Caco-2 (cell line): ENCODE measurements at places on chromosomes 3 and 15.

DNA sequence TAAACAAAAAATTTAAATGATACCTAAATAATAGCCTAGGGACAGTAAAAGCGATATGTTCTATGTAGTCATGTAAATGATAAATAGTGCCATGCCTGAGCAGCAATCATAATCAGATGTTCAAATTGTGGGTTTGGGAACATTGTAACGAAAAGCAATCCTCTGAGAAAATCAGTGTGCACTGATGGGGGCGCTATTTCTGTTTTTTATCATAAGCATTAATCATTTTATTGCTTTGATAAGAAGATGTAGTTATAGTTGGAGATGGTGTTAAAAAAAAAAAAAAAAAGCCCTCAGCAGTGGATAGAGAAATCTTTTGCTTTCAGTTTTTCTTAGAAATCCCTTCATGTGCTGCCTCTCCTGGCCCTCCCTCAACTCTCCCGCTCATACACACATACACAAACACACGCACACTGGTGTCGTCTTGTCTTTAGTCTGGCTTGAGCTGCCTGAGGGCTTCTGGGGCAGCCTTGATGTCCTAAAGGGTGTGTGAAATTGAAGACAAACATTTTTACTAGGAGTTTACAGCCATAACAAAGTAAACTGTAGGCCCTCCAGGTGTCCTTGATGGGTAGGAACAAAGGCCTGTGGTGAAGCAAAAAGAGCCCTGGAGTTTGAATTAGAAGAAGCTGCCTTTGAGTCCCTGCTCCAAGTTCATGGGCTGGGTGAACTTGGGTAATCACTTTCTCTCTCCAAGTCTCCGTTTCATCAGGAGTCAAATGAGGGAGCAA, 428.1 kb downstream of the SOX2 start:
- no peaks in the 10 kb centered on the region for H3K27me3 ChIP-seq
- H3K4me3 ChIP-seq, result no peak overlapping the region
- H3K4me1 ChIP-seq, result peaks cover 8% of the 10 kb centered on the region; the same call in 1 of the 2 replicates
- H3K27ac ChIP-seq, result no peak overlapping the region
- no peaks in the 10 kb centered on the region for H3K36me3 ChIP-seq
- peak; percentile 39 for DNase-seq

DNA sequence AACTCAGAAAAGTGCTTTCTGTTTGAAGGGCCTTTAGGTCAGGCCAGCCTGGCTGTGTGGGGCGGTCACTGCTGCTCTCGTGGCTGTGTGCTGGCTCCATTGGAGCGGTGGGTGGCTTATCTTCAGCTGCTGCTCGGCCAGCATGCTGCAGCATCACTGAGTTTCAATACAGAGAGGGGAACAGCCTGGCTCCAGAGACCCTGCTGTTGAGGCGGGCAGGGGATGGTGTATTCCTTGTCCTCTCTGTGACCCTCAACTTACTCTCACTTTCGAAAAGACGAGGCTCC, 248.5 kb upstream of the ONECUT1 start:
- no peak overlapping the region for H3K4me3 ChIP-seq
- H3K27ac ChIP-seq, result no peak overlapping the region

DNA sequence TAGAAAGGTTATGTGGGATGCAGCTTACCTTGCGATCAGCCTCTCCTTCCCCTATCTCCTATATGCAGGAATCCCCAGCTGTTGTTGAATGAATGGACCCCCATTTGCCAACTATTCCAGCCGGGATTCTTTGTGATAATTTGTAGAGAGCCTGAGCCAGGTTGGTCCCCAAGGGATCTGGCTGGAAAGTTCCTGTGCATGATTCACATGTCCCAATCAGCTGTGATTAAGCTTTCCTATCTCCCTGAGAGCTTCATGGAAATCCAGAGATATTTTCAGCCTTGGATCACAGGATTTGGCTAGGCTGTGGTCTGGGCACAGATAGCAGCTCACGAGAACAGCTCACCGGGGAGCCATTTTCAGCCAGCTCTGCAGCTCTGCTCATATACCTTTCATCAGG, 76.7 kb downstream of the ARNT2 start:
- H3K27me3 ChIP-seq, result no peaks in the 10 kb centered on the region
- H3K27ac ChIP-seq, result no peak overlapping the region
- no peaks in the 10 kb centered on the region for H3K36me3 ChIP-seq
- peaks cover 10% of the 10 kb centered on the region; the same call in 1 of the 2 replicates for H3K4me1 ChIP-seq
- H3K4me3 ChIP-seq, result no peak overlapping the region

DNA sequence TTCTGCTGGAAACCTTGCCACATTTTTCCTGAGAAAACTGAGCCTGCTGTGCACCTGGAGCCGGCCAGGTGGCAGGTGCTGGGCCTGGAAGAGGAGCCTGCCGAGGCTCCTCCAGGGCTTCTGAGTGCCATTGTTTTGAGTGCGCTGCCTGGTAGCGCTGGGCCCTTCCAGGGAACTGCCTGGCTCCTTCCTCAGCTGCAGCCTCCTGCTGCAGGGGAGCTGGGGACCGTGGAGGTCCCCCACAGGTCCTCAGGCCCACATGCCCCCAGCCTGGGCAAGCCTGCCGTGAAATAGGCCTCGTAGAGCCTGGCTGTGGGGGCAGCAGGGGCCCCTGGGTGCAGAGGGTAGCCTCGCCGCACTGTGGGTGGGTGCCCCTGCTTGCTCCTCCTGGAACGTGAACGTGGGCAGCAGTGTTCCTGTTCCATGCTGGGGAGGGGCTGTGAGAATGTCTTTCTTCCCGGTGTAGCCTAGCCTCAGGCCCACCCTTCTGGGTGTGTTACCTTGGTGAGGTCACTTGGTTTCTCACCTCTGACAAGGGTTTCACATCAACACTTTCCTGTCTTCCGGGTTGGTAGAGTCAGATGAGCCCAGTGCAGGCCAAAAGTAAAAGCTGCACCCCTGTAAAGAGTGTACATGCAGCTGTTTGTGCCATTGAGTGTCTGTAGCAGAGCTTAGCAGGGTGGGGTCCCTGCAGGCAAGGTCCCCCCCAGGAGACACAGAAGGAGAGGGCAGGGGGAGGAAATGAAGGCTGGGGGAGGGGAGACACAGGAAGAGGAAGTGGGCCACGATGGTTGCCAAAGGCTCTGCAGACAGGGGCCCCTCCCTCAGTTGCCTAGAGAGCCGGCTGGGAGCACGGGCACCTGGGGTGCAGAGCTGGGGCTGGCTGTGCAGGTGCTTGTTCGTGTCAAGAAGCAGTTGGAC, 34.5 kb downstream of the KLF13 start:
- H3K27ac ChIP-seq, result no peak overlapping the region
- H3K27me3 ChIP-seq, result no peaks in the 10 kb centered on the region

- no peaks in the 10 kb centered on the region for H3K27me3 ChIP-seq
- no peaks in the 10 kb centered on the region for H3K36me3 ChIP-seq
- H3K4me3 ChIP-seq, result no peak overlapping the region
Measured at GRCh38 chr3:17508180-17508752, 234.2 kb downstream of the TBC1D5 start.

GRCh38 chr3:159146856-159147435, 345.1 kb downstream of the MFSD1 start:
- H3K27ac ChIP-seq, result no peak overlapping the region
- no peaks in the 10 kb centered on the region for H3K27me3 ChIP-seq
- no peak overlapping the region for H3K4me3 ChIP-seq
- DNase-seq, result no peak
- no peaks in the 10 kb centered on the region for H3K36me3 ChIP-seq

DNA sequence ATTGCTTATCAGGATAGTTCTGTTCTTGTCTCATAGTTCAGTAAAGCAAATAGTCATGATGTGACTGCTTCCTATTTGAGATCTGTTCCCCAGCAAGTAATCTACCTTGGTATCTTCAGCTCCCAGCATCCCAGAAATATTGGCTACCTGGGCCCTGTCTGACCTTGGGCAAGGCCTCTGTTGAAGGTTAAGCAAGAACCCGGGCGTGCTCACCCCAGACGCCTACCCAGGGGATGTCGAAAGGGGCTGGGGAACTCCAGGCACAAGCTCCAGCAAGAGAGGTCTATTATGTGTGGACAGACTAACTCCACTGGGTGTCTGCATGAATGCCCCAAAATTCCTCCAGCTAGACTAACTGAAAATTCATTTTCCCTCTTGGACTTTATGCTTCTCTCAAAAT, 37.3 kb upstream of the IGF1R start:
- no peak overlapping the region for H3K27ac ChIP-seq
- H3K4me1 ChIP-seq, result peaks cover 10% of the 10 kb centered on the region
- no peaks in the 10 kb centered on the region for H3K27me3 ChIP-seq
- no peak overlapping the region for H3K4me3 ChIP-seq
- H3K36me3 ChIP-seq, result no peaks in the 10 kb centered on the region
- no peak for DNase-seq

DNA sequence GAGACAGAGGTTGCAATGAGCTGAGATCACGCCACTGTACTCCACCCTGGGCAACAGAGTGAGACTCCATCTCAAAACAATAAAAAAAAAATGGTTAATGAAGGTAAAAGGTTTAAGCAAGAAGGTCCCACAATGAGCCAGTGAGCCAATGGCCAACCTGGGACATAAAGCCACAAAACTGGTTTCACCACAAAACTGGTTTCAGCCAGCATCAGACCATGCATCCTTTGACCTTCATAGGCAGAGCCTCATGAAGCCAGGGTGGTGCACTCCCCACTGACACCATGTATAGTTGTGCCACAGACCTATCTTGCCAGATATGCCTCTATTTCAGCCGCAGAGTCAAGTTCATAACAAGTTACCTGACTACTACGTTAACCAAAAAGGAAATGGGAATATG, 41.9 kb downstream of the SCAP start:
- peaks cover 4% of the 10 kb centered on the region for H3K36me3 ChIP-seq
- peak overlapping the region; percentile 22 for H3K27ac ChIP-seq
- DNase-seq, result peak; percentile 54
- no peak overlapping the region for H3K4me3 ChIP-seq

- H3K27ac ChIP-seq, result no peak overlapping the region
- H3K27me3 ChIP-seq, result no peaks in the 10 kb centered on the region
- no peak for DNase-seq
- no peaks in the 10 kb centered on the region for H3K4me1 ChIP-seq
- H3K4me3 ChIP-seq, result no peak overlapping the region
Measured at GRCh38 chr3:176611703-176612102, 585.6 kb downstream of the TBL1XR1 start.

- no peaks in the 10 kb centered on the region for H3K27me3 ChIP-seq
- H3K4me3 ChIP-seq, result no peak overlapping the region
- no peak for DNase-seq
Measured at GRCh38 chr15:85307687-85308045, 72.7 kb upstream of the AKAP13 start.

GRCh38 chr3:187150599-187150998, 11.3 kb upstream of the RPL39L start:
- no peak overlapping the region for H3K27ac ChIP-seq
- H3K4me3 ChIP-seq, result no peak overlapping the region
- no peaks in the 10 kb centered on the region for H3K36me3 ChIP-seq

DNA sequence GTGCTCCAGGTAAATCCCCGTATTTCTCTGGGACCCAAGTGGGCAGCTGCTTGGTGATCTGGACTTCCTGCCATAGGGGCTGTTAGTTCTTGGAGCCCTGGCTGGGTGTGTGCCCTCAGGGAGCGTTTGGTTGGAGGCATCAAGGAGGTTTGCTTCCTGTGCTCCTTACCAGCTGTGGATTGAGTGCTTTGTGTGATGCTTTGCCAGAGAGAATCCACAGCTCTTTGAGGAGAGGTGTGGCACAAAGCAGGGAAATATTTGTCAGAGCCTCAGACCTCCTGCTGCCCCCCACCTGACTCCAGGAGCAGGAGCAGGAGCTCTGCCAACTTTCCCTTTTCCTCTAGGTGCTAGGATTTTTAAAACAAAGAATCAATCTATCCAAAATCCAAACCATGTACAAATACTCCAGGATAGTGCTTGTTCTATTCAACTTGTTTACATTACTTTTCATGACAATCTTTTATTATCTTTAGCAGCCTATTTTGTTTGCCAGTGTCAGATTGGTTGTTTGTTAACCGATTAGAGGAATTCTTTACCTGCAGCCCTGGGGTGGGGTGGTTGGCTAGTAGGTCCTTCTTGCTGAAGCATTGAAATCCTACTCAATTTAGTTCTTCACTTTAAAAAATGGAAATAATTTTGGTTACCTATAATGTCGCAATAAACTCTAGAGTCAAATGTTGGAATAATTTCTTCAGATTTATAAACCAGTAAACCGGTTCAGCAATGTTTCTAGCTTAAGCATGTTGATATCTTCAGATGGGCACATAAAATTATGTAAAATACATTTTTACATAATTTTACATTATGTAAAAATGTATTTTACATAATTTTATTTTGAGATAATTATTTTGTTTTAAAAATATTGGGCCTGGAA, 2.5 kb downstream of the CTDSPL start:
- no peaks in the 10 kb centered on the region for H3K36me3 ChIP-seq
- peak; percentile 13 for DNase-seq
- no peaks in the 10 kb centered on the region for H3K27me3 ChIP-seq
- no peak overlapping the region for H3K4me3 ChIP-seq
- peaks cover 42% of the 10 kb centered on the region for H3K4me1 ChIP-seq

DNA sequence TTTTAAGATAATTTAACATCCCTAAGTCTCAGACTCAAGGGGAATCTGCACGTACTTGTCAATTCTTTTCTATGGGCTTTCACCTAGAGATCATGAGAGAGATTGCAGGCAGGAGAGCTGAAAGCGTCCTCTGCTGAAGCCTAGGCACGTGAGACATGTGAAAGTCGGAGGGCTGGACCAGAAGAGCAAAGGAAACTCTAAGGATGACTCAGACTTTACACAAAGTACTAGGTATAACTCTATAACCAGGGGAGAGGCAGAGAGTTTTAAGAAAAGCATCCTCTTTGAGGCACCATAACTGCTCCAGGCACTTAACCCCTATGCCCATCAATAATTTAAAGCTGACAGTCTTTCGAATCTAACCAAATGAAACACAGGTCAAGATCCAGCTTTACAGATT, 436.6 kb downstream of the VGLL3 start:
- no peak for DNase-seq
- H3K4me1 ChIP-seq, result no peaks in the 10 kb centered on the region
- H3K36me3 ChIP-seq, result no peaks in the 10 kb centered on the region
- H3K4me3 ChIP-seq, result no peak overlapping the region
- no peaks in the 10 kb centered on the region for H3K27me3 ChIP-seq

- H3K4me1 ChIP-seq, result no peaks in the 10 kb centered on the region
- H3K36me3 ChIP-seq, result no peaks in the 10 kb centered on the region
- H3K27me3 ChIP-seq, result no peaks in the 10 kb centered on the region
- H3K27ac ChIP-seq, result no peak overlapping the region
- no peak overlapping the region for H3K4me3 ChIP-seq
- DNase-seq, result no peak
Measured at GRCh38 chr3:50385754-50386153, 26.4 kb upstream of the TMEM115 start.

- H3K4me1 ChIP-seq, result no peaks in the 10 kb centered on the region
- no peak overlapping the region for H3K4me3 ChIP-seq
- no peaks in the 10 kb centered on the region for H3K27me3 ChIP-seq
Measured at GRCh38 chr3:176650478-176650877, 546.8 kb downstream of the TBL1XR1 start.

DNA sequence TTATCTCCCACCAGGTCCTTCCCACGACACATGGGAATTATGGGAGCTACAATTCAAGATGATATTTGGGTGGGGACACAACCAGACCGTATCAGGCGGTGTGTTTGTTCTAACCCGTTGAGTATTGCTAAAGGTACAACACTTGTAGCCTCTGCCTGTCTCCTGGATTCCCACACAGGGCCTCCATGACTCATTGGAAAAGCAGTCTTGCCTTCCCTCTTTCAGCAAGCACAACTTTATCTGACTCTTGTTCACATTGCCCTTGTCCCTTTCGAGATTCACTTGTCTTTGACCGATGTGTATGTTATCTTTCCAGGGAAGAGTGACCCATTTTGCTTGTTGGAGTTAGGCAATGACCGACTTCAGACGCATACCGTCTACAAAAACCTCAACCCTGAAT, 152.3 kb downstream of the MCTP2 start:
- no peaks in the 10 kb centered on the region for H3K4me1 ChIP-seq
- no peak overlapping the region for H3K4me3 ChIP-seq
- no peak for DNase-seq
- H3K36me3 ChIP-seq, result no peaks in the 10 kb centered on the region; the same call in 1 of the 2 replicates
- no peak overlapping the region for H3K27ac ChIP-seq

- H3K4me3 ChIP-seq, result no peak overlapping the region
- no peaks in the 10 kb centered on the region for H3K36me3 ChIP-seq
- H3K27me3 ChIP-seq, result no peaks in the 10 kb centered on the region
- no peaks in the 10 kb centered on the region for H3K4me1 ChIP-seq
- no peak overlapping the region for H3K27ac ChIP-seq
Measured at GRCh38 chr3:9721700-9722060, 9.9 kb upstream of the BRPF1 start.
